Right hindlimb (tissue), 1 donor: ENCODE measurements at places on chromosomes 7 and 10.

- DNase-seq: no peak
These were observed 369.2 kb upstream of the KLF6 start for GRCh38 chr10:4154191-4154715.

DNA sequence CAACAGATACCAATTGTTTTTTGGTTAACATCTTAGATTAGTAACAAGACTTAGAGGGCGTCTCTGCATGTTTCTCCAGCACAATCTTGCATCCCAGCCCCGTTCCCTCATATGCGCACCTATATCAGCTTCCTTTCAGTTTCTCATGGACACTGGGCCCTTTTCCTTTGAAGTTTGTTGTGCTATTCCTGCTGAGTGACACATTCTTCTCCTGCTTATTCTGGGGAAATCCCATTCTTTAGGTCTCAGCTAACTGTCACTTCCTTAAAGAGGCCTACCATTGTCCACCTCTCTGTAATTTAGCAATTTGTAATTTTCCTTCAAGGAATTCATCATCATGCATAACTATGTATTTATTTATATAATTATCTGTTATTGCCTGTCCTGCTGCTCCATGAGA lies 110.3 kb upstream of the STEAP1B start:
- DNase-seq: no peak

DNA sequence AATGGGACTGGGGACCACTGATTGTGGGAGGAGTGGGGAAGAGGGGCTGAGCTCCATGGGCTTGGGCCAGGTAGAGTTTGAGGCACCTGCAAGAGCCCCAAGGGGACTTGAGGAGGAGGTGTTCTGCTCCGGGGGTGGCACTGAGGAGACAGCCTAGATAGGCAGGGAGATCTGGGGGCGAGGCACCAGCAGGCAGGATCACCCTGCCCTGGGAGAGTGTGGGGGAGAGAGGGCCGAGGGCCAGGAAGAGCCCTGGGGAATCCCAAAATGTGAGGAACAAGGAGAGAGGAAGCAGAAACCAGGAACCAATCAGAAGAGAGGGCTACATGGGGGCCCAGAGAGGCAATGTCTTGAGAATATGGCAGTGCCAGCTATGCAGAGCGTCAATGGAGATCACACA lies 34.6 kb downstream of the LEP start:
- DNase-seq: no peak

GRCh38 chr7:151895008-151895630 lies 18.2 kb upstream of the PRKAG2 start:
- no peak for DNase-seq

DNA sequence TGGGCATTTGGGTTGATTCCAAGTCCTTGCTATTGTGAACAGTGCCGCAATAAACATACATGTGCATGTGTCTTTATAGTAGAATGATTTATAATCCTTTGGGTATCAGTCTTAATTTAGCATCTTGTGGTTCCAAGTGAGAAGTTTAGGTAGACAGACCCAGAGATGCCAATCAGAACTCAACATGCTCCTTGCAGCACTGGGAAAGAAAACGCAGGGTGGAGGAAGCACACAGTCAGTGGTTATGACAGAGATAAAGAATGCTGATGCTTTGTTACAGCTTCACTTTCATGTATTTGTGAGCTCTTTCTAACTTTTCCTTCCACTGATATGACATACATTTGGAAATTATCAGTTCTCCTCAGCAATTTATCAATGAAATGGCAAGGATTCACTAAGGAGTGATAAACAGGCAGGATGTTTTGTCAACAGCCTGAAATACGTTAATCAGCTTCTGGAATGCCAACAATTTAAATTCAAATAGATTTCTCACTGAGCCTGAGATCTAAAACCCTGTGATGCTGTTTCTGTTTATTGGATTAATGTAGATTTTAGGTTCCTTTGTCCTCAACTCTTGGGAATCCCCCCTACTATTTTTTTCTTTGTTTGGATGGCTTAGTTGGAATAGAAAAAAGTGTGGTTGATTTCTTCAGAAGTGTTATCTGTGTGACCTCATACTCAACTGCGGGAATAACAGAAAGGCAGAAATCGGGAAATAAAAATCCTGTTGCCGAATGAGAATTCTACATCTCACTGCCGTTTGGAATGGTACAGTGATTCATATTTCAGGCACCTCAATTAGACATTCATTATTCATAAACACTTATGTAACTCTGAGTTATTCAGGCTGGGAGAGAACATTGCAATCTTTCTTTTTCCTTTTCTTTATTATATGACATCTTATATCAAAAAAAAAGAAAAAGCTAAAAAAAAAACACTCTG lies 675.0 kb downstream of the CNTNAP2 start:
- no peak for DNase-seq

- no peak for DNase-seq
These were observed 221.2 kb upstream of the LYZL1 start for GRCh38 chr10:29067628-29068027.

DNA sequence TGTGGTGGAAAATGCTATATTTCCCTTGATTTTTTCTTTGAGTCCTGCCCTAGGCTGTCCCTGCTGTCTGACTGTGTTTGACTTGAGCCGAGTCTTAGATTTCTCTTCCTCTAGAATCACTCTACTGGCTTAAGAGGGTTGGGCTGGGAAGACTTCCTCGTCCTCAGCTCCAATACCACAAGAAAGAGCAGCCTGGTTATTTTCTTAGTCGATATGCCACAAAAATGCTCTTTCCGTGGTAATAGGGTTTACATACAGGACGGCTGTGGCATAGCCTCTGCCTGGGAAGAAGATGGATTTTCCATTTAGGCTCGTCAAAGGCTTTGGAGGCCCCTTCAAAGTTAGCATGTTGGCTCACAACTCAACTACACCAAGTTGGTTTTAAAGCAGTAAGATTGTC lies 212.0 kb upstream of the IGFBP3 start:
- peak; percentile 43 for DNase-seq

- DNase-seq: no peak
These were observed 50.0 kb downstream of the VCL start for GRCh38 chr10:74047871-74048270.

GRCh38 chr7:50584793-50585408 lies 19.7 kb upstream of the DDC start:
- DNase-seq: no peak

- DNase-seq: no peak
These were observed 24.2 kb upstream of the RNF148 start for GRCh38 chr7:122726881-122727280.
